ENCODE measurements at places on chromosomes 2 and 18.

GRCh38 chr2:183244300-183244844 lies 120.1 kb downstream of the NUP35 start:
- no peak for DNase-seq
- H3K27me3 ChIP-seq: no peaks in the 10 kb centered on the region
- no peaks in the 10 kb centered on the region for H3K36me3 ChIP-seq
- H3K4me1 ChIP-seq: no peaks in the 10 kb centered on the region

DNA sequence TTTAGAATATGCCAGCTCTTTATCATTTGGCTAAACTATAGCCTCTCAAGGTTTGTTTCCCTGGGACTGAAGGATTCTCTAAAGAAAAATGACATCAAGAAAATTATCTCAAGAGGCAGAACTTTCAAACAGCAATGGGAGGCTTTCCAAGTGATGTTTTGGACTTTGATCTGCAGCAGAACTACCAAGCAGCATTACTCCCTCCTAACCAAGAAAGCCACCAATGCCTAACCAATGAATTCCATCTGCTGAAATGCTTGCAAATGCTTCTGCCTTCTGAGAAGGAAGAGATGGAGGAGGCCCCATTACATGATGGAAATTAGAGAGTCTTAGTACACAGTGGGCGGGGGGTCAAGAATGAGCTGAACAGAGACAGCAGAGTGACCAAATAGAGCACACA lies 95.1 kb upstream of the SLC35G4 start:
- no peaks in the 10 kb centered on the region for H3K36me3 ChIP-seq
- no peak overlapping the region for H3K4me3 ChIP-seq
- DNase-seq: no peak
- no peaks in the 10 kb centered on the region for H3K27me3 ChIP-seq
- H3K4me1 ChIP-seq: no peaks in the 10 kb centered on the region
- H3K27ac ChIP-seq: no peak overlapping the region

DNA sequence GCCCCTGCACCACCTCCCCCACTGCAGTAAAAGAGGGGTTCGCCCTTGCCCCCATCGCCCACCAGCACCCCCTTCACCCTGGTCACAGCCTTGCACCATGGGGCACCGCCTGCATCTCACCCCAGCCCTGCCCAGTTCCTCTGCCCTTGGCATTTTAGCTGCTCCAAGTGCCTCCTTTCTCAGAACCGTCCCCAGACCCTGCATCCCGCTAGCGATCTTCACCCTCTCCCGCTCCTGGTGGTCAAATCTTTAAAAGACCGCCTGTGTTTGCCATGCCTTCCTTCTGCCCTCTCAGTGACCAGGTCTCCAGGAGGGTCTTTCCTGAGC lies 114.7 kb upstream of the OTOS start:
- H3K36me3 ChIP-seq: no peaks in the 10 kb centered on the region
- no peak overlapping the region for H3K27ac ChIP-seq
- H3K4me1 ChIP-seq: peaks cover 58% of the 10 kb centered on the region

GRCh38 chr18:10563886-10564285 lies 38.1 kb downstream of the NAPG start:
- peak overlapping the region; percentile 34 for H3K27ac ChIP-seq
- H3K36me3 ChIP-seq: no peaks in the 10 kb centered on the region
- H3K4me1 ChIP-seq: no peaks in the 10 kb centered on the region
- no peak for DNase-seq
- no peak overlapping the region for H3K4me3 ChIP-seq

DNA sequence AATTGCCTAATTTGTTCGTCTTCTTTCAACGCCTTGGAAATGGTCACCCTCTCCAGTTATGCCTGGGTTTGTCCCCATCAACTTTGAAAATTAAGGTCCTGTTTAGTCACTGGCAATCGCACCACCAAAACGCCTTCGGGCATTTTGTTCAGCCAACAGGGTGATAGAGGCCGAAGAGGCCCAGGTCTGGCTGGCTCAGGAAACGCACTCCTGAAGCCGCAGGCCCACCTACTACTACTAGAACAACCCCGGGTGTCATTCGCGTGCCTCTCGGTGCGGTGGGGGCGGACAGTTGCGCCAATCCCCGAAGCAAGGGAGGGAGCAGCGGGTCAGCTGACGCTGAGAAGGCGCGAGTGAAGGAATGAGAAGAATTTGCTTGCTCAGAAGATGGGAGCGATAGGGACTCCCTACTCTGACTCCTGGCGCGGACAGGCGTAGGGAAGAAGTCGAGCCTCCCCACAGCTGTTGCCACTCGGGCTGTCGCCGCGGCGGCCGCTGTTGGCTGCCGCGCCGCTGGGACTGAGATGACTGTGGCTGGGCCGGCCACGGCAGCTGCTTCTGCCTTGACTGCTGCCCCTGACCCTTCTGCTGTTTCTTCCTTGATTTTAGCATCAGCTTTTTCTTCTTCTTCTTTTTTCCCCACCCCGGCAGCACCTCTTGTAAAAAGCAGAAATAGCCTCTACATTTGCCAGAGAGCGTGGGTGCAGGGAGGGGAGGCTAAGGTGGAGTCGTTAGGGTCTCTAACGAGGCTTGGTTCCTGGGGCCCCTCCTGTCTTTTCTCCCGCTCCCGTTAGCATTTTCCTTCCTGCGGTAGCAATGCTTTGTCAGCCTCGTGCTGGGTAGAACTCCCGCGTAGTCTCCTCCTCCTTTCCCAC lies 387.6 kb downstream of the FIGN start:
- H3K4me3 ChIP-seq: peak overlapping the region; percentile 73
- H3K27ac ChIP-seq: peak overlapping the region; percentile 93
- H3K36me3 ChIP-seq: no peaks in the 10 kb centered on the region
- H3K4me1 ChIP-seq: peaks cover 11% of the 10 kb centered on the region

DNA sequence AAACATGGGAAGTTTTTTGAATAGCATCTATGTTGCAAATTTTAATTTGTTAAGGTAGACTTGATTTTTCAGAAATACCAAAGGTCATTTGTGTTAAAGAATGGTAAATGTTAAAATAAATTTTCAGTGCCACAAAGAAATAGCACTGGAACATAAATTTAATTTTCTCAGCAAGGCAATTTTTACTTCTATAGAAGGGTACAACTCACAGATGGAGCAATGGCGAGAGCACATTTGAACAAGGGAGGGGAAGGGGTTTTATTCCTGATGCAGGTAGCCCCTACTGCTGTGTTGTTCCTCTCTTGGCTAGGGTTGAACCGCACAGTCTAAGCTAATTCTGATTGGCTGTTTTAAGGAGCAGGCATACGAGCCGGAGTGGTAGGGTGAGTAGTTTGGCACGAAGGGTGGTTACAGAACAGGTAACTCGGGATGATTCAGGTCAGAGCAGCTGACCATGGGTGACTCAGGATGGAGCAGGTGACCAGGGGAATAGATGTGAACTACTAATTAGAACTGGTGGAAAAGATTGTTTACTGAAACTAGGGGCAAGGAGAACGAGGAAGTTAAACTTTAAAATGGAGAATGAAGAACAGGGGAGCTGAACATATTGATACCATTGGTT lies 50.1 kb upstream of the PSME4 start:
- H3K27me3 ChIP-seq: no peaks in the 10 kb centered on the region
- no peak for DNase-seq
- no peak overlapping the region for H3K4me3 ChIP-seq
- peaks cover 4% of the 10 kb centered on the region for H3K4me1 ChIP-seq
- no peaks in the 10 kb centered on the region for H3K36me3 ChIP-seq
- H3K27ac ChIP-seq: peak overlapping the region; percentile 50

DNA sequence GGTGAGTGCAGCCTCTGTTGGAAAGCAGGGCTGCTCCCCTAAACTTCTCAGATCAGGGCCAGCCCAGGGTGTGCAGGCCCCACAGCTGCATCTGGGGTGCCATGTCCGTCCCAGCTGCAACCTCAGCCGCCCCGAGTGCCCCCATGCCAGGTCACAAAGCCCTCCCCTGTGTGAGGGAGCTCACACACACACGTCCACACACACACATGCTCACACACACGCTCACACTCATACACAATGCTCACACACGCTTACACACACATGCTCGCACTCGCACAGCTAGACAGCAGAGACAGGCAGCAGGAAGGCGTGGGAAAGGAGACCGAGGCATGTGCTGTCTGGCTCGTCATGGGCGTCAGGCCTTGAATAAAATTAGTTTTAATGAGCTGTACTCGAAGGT lies 55.4 kb downstream of the ADI1 start:
- DNase-seq: no peak
- peaks cover 8% of the 10 kb centered on the region for H3K4me1 ChIP-seq
- H3K36me3 ChIP-seq: peaks cover 4% of the 10 kb centered on the region
- peak overlapping the region; percentile 97 for H3K27ac ChIP-seq
- no peak overlapping the region for H3K4me3 ChIP-seq
- H3K27me3 ChIP-seq: no peaks in the 10 kb centered on the region

DNA sequence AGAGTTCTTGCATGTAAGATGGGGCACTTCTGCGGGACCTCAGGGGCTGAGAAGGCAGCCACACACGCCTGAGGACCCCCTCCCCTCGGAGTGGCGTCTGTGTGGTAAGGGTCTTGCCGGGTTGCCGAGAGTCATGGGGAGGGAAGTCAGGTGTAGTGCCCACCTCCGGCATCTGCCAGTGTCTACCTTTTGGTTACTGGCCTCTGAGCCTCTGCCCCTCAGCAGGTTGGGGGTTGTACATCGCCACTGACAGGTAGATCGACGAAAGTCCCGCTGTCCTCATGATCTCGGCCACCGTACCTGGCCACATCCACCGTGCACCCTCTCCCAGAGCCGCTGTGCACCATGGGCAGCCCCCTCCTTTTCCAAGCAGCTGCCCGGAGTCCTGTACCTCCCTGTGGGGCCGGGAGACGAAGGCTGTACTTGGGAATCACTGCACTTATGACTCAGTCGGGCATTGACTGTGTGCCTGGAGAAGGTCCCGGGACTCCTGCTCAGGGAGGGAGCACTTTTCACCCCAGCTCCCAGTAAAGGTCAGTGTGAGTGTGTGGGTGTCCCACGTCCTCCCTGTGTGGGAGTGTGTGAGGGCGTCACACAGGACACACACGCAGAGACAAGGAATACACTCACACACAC lies 332.4 kb upstream of the MYT1L start:
- no peaks in the 10 kb centered on the region for H3K36me3 ChIP-seq
- no peak for DNase-seq
- H3K4me1 ChIP-seq: peaks cover 14% of the 10 kb centered on the region

GRCh38 chr2:109692013-109692743 lies 78.0 kb downstream of the SOWAHC start:
- no peak for DNase-seq
- H3K27me3 ChIP-seq: no peaks in the 10 kb centered on the region
- H3K4me1 ChIP-seq: peaks cover 22% of the 10 kb centered on the region

DNA sequence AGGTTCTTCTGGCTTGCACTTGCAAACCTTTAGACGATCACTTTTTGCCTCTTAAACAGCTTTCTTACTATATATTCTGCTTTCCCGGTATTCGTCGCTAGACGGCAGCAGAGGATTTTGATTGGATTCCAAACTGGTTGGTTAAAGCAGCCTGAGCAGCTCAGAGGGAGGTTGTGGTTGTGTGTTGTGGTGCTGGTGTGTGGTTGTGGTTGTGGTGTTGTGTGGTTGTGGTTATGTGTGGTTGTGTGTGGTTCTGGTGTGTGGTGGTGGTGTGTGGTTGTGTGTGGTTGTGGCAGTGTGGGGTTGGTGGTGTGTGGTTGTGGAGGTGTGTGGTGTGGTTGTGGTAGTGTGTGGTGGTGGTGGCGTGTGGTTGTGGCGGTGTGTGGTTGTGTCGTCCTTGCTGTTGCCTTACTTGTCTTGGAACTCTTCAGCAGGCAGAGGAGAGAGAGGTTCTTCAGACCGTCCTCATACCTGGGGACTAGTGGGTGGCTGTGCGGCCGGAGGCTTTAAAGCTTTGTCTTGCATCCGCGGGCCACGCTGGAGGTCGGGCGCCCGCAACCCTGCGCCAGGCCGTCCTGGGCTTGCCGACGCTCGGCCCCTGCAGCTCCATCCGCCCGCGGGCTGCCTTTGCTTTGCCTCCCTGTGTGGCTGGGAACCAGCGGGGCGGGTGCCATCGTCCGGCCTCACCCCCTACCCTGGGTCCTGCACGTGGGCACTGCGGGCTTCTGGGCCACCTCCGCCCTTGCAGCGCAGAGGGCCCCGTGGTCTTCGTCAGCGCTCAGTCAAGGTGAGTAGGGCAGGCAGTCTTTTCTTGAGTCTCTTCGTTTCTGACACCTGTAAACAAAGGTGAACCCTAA lies 190.8 kb downstream of the ARHGAP28 start:
- no peak overlapping the region for H3K4me3 ChIP-seq
- DNase-seq: no peak
- no peaks in the 10 kb centered on the region for H3K27me3 ChIP-seq
- no peak overlapping the region for H3K27ac ChIP-seq

DNA sequence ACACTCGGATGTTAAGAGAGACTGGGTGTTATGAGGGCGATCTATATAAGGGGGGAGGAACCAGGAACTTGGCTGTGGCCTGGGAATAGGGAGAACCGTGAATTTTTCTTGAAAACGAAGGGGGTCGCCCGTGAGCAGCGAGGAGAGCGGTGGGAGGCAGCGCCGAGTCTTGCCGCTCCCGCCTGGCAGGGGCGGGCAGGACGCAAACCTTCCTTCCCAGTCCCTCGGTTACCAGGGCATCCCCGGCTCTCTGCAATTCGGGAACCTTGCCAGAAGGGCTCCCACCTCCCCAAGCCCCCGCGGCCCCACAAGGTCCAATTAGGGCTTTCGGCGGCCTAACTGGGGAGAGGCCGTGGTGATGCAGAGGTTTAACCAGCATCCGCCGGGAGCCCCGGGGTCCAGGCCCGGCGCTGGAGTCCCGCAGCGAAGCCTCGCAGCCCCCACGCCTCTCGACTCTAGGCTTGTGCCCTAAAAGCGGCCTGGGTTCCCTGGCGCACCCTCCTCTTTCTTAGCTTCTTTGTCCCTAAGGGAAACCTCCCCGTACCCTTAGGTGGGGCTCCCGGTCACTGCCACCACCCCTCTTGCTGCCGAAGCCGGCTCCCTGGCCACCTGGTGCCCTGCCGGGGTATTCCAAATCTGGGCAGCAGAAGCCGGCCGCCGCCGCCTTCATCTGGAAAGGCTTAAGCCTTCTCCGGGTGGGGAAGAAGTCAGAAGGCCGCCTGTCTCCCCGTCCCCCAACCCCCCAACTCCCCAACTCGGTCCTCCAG lies 680 bp upstream of the FHOD3 start:
- H3K27me3 ChIP-seq: no peaks in the 10 kb centered on the region
- no peaks in the 10 kb centered on the region for H3K4me1 ChIP-seq
- H3K27ac ChIP-seq: peak overlapping the region; percentile 86
- H3K4me3 ChIP-seq: peak overlapping the region; percentile 97
- H3K36me3 ChIP-seq: no peaks in the 10 kb centered on the region

DNA sequence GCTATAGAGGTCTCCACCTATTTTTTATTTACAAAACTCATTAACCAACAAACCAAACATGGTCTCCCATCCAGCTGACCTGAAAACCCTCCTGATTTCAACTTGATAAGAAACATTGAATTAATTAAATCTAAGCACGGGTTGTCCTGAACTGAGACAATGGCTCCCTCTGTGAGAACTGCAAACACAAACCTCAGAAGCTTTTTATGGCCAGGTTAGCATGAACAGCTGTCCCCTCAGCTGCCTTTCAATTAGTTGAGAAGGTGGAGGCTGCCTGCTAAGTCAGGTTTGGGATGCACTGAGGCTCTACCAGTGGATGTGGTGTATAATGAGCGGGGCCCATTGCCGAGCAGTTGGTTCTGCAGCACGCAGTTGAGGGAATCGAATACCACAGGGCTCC lies 258.5 kb upstream of the DDX18 start:
- H3K27me3 ChIP-seq: no peaks in the 10 kb centered on the region
- no peaks in the 10 kb centered on the region for H3K4me1 ChIP-seq
- no peak overlapping the region for H3K27ac ChIP-seq

- no peak overlapping the region for H3K4me3 ChIP-seq
- no peak overlapping the region for H3K27ac ChIP-seq
- no peaks in the 10 kb centered on the region for H3K4me1 ChIP-seq
These were observed 483.5 kb upstream of the SALL3 start for GRCh38 chr18:78496079-78496478.

GRCh38 chr2:219997341-219997851 lies 370.0 kb downstream of the SLC4A3 start:
- peaks cover 12% of the 10 kb centered on the region for H3K4me1 ChIP-seq
- no peak for DNase-seq
- no peak overlapping the region for H3K27ac ChIP-seq
- no peaks in the 10 kb centered on the region for H3K36me3 ChIP-seq
